Stimulated activated CD4-positive, alpha-beta T cell treated with anti-CD3 and anti-CD28 coated beads, Interleukin-12 subunit alpha, Interleukin-12 subunit beta, amount 100 ng/mL, for 48 hours (primary cell): ENCODE measurements at places on chromosomes 16 and 17.

DNA sequence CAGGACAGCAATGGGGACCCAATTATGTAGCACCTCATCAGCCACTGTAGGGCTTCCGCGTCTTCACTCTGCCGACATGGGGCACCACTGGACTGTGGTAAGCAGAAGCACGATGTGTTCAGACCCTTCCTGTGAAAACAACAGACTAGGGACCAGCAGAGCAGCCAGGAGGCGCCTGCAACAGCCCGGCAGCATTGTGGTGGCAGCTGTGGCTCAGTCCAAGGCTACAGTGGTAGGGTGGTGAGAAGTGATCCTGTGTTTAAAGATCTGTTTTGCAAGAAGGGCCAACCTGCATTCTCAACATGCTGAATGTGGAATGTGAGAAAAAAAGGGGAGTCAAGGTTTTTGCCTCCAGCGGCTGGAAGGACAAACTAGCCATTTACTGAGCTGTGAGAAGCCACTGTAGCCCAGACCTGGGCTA is 80.8 kb downstream of the GAS7 start:
- no peak for DNase-seq

DNA sequence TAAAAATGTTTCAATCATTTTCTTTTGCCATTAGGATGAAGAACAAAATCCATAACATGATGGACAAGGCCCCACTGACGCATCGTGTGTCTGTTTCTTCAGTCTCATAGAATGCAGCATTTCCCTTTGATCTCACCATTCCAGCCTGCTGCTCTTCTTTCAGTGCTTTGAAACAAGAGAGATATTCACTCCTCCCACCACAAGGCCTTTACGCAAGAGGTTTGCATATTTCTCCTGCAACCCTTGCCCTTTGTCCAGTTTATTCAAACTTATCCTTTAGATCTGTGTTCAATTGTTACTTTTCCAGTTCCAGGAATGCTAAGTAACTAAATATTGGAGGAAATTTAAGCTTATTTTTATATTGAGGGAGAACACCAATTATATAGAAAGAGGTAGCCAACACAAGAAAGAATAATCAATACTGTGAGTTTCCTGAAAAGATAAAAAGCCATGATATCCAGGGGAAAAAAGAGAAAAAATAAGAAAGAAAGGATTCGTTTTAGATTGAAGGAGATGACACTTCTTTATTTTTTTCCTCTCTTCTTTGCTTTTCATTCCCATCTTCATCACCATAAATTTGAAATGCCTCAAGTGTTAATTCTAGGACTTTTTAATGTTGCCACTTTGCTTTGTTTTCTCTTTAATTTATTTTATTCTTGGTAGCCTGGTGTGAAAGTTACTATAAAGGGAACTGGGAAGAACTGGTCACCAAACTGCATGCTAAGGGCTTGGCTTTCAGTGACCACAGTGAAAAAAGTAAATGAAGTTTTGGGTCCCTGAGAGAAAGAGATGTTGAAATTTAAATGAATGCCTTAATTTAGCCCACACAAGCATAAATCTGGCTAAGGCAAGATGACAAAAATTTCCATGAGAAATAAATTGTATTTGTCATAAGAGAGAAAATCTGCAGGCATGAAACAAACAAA is 102.1 kb downstream of the KIF2B start:
- DNase-seq: no peak

DNA sequence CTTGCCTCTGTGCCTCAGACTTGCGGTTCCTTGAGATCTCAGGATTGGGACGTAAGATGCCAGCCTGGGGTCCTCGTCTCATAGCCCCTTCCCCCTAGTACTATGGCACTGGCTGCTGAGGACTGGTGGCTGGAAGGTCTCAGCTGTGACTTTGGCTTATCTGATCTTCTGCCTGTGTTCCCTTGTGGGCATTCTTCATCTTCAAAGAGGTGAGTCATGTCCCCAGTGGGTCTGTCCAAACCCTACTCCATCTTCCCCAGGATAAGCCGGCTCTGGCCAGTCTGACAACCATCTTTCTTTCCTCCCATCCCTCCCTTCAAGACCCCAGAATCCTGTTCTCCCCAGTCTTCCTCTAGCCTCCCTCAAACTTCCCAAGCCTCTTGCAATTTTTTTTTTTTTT is 3.6 kb downstream of the CD19 start:
- no peak for DNase-seq

- DNase-seq: no peak
Observed at GRCh38 chr17:73637866-73638265, 6.4 kb downstream of the SDK2 start.

DNA sequence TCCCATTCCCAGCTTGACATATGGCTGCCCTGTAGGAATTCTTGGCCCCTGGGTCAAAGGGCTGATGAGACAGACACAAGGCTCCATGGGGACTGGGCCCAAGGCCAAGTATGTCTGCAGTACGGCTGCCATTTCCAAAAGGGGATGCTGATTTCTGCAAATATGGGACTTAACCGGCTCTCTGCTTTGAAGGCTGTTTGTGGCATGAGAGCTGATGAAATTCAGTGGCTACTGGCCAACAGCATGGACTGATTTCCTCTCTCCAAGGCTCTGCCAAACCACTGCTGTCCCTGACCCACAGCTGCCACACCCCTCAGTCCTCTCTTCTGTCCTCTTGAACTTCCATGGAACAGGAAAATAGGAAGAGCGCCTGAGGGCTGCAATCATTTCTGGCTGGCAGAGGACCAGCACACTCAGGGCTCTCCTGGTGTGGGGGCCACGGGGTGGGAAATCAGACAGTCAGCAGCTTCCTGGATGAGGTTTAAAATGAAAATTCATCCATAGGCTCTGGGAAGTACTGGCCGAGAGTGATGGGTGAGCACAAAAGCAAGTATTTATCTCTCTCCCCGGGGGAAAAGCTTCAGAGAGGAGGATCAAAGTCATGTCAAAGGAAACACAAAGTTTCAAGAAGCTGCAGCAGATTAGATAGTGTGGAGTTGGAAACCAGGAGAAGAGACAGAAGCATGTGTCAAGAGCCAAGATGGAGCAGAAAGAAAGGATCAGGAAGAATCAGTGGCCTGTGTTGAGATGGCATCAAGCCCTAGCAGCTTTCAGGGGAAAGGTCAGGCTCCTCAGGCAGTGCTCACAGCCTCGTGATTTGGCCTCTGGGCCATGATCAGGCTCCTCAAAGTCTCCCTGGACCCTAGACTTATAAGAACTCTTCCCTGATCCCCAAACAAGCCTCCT is 64.1 kb upstream of the SREBF1 start:
- DNase-seq: no peak

DNA sequence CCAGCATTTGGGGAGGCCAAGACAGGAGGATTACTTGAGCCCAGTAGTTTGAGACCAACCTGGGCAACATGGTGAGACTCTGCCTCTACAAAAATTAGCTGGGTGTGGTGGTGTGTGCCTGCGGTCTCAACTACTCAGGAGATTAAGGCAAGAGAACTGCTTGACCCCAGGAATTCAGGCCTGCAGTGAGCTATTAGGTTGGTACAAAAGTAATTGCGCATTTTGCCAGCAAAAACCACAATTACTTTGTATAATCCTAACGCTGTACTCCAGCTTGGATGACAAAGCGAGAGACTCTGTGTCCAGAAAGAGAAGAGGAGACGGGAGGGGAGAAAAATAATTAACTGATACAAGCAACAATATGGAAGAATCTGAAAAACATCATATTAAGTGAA is 32.7 kb downstream of the YWHAE start:
- no peak for DNase-seq

DNA sequence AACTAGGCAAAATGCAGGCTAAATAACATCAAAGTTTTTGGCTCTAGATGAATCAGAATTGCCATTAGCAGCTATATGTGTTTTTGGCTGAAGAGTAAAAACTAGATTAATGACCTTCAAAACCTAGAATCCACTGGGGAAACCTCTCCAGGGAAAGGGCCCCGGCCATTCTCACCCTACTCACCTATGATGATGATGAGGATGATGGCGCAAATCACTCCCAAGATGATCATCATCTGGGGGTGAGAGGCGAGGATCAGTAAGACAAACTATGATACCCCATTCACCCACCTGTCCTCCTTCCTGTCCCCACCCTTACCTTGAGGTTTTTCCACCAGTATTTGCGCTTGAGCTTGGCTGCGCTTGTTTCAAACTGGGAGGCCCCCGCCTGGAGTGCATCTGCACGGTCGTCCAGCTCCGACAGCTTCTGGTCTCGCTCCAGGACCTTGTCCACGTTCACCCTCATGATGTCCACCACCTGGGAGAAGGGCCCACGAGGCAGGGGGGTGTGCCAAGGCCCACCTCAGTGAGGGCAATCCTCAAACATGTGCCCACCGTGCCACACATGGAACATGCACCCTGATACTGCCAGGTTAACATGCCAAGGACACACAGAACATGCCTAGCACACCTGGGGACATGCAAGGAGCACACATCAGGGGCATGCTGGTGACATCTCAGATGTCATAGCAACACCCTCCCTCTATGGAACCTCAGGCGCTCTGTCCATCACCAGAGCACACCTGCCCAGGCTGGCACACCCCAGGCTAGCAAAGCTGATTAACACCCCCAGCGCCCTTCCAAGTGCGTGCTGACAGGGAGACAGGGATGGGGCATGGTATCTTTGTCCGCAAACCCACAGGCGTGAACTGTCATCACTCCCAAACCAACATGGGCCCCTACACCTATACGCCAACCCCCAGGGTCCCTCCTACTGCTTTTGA is 1.2 kb downstream of the VAMP2 start:
- DNase-seq: no peak

- peak; percentile 92 for DNase-seq
Observed at GRCh38 chr17:56819431-56820145, 14.1 kb downstream of the C17orf67 start.

- DNase-seq: no peak
Observed at GRCh38 chr16:2883458-2883908, 468 bp downstream of the FLYWCH2 start.

GRCh38 chr17:44672479-44673093 is 16.3 kb downstream of the MEIOC start:
- DNase-seq: no peak

DNA sequence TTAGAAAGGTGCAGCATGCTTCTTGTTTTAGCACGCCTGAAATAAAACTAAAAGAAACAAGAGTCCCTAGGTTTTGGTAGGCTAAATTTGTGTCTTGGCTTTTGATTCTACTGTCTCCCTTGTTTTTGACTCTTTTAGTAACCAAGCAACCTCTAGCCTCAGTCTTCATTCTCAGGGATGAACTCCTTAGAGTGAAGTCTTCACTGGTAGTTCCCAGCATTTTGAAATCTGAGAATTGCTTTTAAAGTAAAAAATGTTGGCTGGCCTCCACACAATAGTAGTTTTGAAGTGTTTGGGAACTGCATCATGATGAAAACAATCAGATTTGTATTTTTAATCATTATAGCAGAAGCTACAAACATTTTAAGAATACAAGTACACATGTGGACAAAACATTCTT is 6.1 kb upstream of the CDR2 start:
- no peak for DNase-seq

DNA sequence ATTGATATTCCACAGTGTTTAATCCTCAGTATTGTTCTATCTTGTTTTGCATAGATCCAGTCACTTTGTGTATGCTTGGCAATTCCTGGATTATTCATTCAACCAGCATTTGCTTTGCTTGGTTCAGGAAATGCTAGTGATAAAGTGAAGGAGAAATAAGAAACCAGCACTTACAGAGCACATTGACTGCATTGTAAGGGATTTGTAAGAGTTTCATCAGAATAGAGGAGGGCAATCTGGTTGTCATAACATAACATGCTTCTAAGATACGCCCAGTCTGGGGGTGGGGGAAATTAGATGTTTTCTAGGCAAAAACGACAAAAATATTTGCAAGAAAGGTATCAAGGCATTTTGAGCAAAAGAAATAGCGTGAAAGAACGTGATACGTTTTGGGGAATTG is 40.4 kb downstream of the TNRC6A start:
- no peak for DNase-seq

DNA sequence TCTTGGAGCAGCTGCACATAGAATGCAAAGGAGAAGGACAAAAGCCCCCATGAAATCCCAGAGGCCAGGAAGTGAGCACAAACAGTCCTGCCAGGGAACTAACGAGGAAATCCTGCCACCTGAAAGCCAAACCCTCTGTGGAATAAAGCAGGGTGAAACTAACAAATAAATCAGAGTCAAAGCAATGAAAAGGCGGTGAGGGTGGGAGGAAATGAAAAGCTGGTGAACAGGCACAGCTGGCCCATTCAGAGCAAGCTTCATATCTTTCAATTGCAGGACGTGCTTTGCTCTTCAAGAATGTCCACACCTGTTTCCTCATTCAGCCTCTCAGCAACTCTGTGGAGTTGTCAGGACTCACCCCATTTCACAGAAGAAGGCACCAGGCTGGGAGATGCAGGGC is 108.1 kb downstream of the ABCC12 start:
- DNase-seq: no peak

DNA sequence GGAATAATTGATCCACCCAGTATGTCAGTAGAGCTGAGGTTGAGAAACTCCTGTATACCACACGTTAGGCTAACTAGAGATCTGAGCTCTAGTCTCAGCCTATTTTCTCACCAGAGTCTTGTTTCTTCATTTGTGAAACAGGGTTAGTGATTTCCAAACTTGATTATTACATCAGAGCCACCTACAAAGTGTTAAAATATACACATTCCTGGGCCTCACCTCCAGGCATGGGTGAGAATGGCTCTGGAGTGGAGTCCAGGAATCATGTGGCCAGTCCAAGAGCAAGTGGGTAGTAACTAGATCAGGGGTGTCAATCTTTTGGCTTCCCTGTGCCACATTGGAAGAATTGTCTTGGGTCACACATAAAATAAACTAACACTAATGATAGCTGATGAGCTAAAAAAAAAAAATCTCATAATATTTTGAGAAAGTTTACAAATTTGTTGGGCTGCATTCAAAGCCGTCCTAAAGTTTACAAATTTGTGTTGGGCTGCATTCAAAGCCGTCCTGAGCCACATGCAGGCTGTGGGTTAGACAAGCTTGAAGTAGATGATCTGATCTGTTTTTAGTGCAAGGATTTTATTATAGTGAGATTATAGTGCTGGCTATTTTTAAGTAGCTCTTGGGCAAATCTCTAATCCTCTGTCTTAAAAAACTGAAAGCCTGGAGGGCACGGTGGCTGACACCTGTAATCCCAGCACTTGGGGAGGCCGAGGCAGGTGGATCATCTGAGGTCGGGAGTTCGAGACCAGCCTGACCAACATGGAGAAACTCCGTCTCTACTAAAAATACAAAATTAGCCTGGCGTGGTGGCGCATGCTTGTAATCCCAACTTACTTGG is 20.4 kb downstream of the PRCD start:
- DNase-seq: no peak

- no peak for DNase-seq
Observed at GRCh38 chr17:74812109-74813009, 36.2 kb upstream of the NAT9 start.
